ENCODE measurements at places on chromosomes 3 and 15. TPM values are rescaled to one million over a fixed set of nuclear protein-coding genes. Genes with fewer than 3 reads are reported as not detected.

GRCh38 chr3:173584093-173584837, 186.7 kb downstream of the NLGN1 start:
- peak; percentile 22 for DNase-seq

- DNase-seq = no peak
Measured at GRCh38 chr3:154334973-154335420, 10.7 kb upstream of the DHX36 start.

AEN gene
- total RNA-seq = 91.7 TPM

DAZL gene
- total RNA-seq = not detected

VPS8 gene
- 62.2 TPM for total RNA-seq

Data from pulmonary artery endothelial cell (primary cell).